ENCODE measurements at places on chromosomes 1 and 21. TPM values are rescaled to one million over a fixed set of nuclear protein-coding genes. Genes with fewer than 3 reads are reported as not detected.

Gene ADAMTS5
- 0.06 TPM for total RNA-seq

Gene OR2L8
- not detected for total RNA-seq

- DNase-seq: no peak
These were observed at the start of gene THBS3 for GRCh38 chr1:155207806-155208540. TSS of gene THBS3 (minus strand) at chr1:155207897. CDS start at chr1:155207876, 21 bp downstream.

Gene COL24A1
- total RNA-seq: 0.91 TPM

GRCh38 chr1:45739137-45739536 is 11.3 kb downstream of the IPP start:
- DNase-seq: no peak

Gene G0S2
- not detected for total RNA-seq

DNA sequence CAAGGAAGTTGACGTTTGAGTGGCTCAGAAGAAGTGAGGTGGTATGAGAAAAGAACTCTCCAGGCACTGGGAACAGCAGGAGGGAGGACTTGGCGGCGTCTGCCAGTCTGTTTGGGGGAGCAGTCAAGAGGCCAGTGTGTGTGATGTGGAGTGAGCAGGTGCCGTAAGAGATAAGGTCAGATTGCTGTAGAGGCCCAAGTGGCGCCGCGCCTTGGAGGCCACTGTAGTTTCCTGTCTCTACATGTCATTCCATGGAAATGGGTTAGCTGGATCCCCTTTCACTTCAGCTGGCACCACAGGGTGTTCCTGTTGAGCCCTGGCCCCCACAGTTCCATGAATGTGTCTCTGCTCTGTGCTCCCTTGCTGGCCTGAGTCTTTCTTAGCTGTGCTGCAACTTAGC is 35.5 kb upstream of the PTPRF start:
- no peak for DNase-seq

- no peak for DNase-seq
These were observed 23.9 kb downstream of the S1PR1 start for GRCh38 chr1:101260556-101261350.

Gene OLFML3
- total RNA-seq: 8.4 TPM

GRCh38 chr1:14067711-14068110 is 367.7 kb downstream of the PRDM2 start:
- DNase-seq: no peak

Gene TACSTD2
- not detected for total RNA-seq

DNA sequence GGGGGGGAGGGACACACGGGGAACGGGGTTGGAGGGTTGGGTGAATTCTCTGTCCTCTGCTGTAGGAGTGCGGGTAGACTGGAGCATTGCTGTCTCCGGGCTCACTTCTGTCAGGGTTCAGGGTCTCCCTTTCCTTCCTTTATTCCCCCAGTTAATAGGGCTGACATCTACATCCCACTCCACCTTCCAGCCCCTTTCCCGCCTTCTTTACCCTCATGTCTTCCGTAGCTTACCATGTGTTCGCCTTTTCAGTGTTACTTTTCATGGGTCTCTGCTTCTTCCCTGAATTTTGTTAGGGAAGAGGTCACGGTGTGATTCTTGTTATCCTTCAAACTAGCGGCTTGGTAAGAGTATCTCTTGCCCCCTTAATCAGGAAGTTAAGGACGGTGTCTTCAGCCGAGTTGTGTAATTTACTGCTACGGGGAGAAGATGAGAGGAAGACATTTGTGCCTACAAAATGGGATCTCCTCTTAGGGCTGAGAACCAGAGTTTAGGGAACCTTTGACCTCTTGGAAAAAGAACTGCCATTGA is 917 bp downstream of the RAP1A start:
- no peak for DNase-seq

Gene MMP23B
- not detected for total RNA-seq

Gene ADAMTSL4
- total RNA-seq: 0.80 TPM

Gene MTR
- total RNA-seq: 11.3 TPM

DNA sequence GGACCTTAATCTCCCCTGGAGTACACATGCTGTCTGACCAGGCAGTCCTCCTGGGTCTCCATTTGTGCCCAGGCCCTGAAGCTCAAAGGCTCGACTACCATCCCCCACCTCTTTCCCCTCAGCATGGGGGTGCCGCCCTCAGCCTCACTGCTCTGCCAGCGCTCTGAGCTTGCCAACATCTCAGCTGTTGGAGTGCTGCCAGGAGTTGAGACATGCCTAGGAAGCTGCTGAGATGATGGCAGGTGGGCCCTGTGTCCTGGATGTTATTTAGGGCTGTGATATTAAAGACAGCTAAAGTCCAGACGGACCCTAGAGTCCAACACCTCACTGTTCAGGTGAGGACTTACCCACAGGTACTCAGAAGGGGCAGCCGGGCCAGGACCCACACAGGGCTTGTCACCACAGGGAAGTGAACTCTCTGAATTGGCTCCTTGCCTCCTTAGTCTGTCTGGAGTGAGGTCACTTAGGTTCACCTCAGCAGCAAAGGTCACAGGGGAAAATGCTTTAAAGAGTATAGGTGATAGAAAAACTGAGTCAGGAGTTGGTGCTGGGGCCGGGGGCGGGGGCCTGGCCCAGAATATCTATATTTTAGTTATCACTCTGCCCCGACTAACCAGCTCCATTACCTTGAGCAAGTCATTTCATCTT is 19.7 kb upstream of the KCNC4 start:
- DNase-seq: no peak

DNA sequence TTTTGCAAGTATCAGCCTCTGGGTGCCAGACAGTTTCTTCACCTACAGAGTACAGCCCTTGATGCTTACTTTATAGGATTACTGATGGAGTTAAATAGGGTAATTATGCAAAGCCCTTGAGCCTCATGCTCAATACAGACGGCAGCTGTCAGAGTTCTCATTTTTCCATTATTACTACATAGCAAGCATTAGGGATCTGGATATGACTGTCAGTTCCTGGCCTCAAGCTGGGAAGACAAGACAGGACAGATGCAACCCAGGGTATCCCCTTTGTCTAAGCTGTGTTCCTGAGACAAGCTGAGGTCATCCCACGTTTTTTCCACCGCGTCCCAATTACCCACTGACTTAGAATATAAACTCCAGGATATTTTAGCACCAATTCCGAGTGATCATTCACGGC is 94.4 kb downstream of the SLC35F3 start:
- DNase-seq: no peak
